ENCODE measurements at places on chromosomes 1 and 21.
A peak's percentile ranks its signal among the peaks of the same experiment; 100 is the strongest.

DNA sequence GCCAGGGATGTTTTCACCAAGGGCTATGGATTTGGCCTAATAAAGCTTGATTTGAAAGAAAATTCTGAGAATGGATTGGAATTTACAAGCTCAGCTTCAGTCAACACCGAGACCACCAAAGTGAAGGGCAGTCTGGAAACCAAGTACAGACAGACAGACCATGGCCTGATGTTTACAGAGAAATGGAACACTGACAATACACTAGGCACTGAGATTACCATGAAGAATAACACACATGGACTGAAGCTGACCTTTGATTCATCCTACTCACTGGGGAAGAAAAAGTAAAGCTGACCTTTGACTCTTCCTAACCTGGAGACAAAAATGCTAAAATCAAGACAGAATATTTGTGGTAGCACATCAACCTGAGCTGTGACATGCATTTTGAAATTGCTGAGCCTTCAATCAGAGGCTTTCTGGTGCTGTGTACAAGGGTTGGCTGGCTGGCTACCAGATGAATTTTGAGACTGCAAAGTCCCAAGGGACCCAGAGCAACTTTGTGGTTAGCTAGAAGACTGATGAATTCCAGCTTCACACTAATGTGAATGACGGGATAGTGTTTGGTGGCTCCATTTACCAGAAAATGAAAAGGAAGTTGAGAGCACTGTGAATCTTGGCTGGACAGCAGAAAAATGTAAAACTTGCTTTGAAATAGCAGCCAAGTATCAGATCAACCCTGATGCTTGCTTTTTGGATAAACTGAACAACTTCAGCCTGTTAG, 190.4 kb upstream of the KCTD3 start:
- DNase-seq = no peak

DNA sequence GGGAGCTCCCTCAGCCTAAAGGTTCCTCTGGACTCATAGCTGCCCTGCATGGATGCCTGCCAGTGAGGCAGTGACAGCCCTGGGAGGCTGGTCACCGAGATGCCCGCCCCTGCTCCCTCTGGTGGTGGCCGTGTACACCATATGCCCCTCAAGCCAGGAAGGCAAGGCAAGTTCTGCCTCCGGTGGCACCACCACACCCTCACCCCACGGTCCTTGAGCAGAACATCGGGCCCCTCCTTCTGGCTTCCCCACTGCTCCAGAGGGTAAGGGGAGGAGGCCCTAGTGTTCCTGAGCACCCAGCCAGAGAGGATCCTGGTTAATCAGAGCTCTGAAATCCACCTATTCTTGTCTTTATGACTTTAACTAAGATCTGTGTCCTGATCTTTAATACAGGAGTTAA, 1.5 kb upstream of the S100A14 start:
- DNase-seq = no peak

- no peak for DNase-seq
These were observed 18.2 kb upstream of the MSTO1 start for GRCh38 chr1:155591770-155592169.

DNA sequence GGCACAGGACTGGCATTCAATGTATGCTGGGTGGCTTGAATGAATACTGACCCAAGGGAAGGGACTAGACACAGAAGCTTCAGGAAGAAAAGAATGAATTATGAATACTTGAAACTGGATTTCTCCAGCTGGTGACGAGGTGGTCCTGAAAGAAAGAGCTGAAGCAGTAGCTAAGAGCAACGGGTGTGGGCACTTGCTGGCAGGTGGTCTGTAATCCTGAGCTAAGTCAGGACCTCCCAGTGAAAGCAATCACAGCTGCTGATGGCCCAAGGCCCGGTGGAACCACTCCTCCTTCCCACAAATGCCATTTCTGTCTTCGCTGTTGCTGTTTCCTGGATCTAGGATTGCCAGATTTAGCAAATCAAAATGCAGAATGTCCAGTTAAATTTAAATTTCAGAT, 47.0 kb downstream of the NEK2 start:
- DNase-seq = no peak

DNA sequence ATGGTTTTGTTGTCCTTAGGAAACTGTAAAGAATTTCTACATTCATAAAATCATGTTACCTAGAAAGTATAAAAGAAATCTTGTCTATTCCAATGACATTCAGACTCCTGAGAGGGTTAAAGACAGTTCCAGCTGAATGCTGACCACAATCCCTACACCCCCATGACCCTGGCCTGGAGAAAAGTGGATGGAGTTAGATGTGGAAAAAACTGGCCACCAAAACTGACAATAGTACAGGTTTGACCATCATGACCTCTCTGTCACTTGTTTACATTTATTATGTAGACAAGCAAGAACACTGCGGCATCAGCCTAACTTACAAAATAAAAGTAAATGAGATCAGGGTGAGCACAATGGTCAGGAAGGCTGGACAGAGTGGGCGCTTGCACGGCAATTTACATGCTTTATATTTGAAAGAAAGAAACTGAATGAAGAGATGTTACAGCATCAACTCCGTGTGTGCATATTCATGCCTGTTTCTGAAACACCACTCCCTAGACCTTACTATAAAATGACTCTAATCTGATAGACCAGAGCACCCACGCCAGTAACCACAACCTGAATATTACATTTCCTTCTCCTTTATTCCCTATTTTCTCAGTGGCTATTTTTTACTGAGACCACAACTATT, 116.0 kb downstream of the ESRRG start:
- DNase-seq = no peak

GRCh38 chr1:220775240-220775853, 11.4 kb upstream of the MTARC1 start:
- peak; percentile 21 for DNase-seq

DNA sequence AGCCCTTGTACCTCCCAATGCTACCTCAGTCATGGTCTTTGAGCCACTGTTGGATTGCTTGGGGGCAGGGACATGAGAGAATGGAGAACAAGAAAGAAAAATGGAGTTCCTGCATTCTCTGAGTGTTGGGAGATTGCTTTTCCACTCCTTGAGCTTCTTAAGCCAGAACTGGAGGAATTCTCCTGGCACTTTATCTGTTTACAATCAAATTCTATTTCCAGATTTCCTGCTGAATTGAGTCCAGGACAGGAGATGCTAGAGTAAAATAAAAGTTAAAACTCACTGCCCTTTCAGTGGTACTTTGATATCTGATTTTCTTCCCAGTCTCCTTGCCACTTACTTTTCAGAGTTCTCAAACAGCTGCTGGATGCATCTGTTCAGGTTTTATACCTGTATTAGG, 24.4 kb upstream of the DEPDC1 start:
- no peak for DNase-seq

GRCh38 chr1:98048244-98048643, 127.4 kb upstream of the DPYD start:
- peak; percentile 72 for DNase-seq

- no peak for DNase-seq
These were observed 1004.9 kb upstream of the NCAM2 start for GRCh38 chr21:19993268-19993667.

DNA sequence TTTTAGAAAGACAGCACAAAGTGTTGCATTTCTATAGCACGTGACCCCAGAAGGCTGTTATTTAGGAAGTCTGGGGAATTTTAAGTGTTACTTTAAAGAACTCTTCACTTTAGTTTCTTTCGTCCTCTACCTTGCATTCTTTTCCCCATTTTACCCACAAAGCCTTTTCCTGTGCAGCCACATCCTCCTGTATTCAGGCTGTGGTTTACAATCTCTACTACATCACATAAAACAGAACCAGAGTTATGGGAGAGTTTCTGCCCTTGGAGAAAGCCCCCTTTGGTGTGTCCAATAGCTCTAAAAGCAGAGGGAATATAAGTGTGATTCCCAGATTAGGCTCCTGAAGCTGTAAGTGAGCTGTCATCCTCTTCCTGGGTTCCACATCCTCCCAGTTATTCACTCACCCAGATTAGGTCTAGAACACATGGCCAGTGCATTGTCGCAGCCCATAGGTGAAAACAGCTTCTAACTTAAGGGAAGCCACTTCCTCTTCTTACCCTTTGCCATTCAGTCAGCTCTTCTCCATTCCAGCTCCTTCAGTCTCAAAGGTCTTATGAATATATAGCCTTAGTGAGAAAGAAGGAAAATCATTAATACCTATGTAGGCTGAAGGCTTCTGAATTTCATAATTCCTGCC, 171.1 kb downstream of the PIGK start:
- no peak for DNase-seq

DNA sequence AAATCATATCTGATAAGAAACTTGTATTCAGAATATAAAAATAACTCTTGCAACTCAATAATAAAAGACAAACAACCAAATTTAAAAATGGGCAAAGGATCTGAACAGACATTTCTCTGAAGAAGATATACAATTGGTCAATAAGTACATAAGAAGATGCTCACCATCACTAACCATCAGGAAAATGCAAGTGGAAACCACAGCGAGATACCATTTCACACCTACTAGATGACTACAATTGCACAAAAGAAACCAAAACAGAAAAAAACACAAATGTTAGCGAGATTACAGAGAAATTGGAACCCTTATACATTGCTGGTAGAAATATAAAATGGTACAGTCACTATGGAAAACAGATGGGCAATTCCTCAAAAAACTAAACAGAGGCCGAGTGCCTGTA, 11.5 kb upstream of the ZNF683 start:
- no peak for DNase-seq

GRCh38 chr1:3369446-3370076, 84.9 kb upstream of the ARHGEF16 start:
- DNase-seq = no peak

Data from stimulated activated CD4-positive, alpha-beta T cell treated with anti-CD3 and anti-CD28 coated beads, Interleukin-1b, Interleukin-23, amount 100 ng/mL, for 48 hours (primary cell).